Fibroblast of the aortic adventitia (primary cell): ENCODE measurements at places on chromosomes 4 and X.

GRCh38 chr4:150579551-150580234, 2.3 kb upstream of the MAB21L2 start:
- no peak for DNase-seq

DNA sequence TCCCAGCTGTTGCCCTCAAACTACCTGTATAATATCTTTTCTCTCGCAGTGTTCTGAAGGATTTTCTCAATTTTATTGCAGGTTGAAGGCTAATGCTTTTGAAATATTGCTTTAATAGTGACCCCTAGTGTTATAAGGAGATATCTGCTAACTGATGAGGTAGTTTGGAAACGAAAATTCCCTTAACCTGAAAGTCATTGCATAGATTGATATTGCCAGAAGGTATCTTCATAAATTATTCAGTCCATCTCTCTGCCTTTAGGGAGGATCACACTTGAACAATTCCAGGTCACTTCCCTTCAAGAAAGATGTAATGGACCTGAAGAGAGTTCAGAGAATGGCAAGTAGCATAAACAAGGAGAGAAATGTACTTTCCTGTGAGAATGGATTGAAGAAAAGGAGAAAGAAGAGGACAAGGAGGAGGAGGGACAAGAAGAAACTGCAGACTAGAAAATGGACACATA, 44.1 kb downstream of the TIGD4 start:
- DNase-seq: peak; percentile 42

DNA sequence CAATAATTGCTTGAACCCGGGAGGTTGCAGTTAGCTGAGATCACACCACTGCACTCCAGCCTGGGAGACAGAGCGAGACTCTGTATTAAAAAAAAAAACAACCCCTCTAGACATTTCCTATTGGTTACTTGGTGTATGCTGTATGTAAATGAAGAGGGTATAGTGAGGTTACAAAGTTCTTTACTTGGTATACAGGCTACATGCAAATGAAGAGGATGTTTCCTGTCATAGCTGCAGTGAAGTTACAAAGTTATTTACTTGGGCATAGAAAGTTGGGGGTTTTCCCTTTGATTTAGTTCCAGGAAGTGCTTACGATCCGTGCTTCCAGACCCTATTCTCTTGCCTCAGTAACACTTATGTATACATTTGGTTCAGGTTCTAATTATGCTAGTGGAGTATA, 38.4 kb upstream of the CLNK start:
- no peak for DNase-seq

DNA sequence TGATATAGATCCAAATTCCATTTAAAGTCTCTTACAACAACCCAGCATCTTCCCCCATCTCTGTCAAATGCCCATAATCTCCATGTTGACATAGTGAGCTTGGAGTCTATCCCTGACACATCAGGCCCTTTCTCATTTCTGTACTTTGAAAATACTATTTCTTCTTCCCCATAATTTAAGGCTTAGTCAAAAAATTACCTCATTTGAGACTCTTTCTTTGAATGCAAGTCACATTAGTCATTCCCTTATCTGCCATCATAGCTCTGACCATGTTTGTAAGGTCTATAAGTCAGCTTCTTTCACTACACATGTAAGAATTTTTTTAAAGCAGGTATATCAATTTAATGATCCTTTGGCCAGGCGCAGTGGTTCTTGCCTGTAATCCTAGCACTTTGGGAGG, 99.9 kb downstream of the DDX60 start:
- peak; percentile 76 for DNase-seq

- no peak for DNase-seq
Observed at GRCh38 chr4:2939383-2940243, 23.6 kb downstream of the NOP14 start.

DNA sequence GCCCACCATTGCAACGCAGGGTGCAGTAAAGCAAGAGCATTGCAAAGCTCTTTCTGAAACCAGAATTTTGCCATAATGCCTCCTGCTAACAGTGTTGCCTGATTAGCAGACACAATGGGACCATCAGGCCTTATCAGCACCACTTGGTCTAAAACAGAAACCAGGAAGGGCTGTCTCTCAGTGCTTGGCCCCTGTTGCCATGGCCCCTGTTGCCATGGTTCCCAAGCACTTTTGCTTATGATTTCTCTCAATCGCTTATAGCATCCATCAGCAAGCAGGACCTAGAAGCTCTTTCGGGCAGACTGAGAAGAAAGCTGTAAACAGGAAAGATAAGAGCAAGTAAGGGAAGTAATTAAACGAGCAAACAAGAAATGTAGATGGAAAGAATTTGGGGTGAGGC, 36.8 kb downstream of the RTL5 start:
- DNase-seq: peak; percentile 37

GRCh38 chrX:133921764-133922389, 63.5 kb downstream of the GPC3 start:
- DNase-seq: peak; percentile 1

GRCh38 chr4:146842876-146843275, 102.8 kb downstream of the TTC29 start:
- DNase-seq: no peak

DNA sequence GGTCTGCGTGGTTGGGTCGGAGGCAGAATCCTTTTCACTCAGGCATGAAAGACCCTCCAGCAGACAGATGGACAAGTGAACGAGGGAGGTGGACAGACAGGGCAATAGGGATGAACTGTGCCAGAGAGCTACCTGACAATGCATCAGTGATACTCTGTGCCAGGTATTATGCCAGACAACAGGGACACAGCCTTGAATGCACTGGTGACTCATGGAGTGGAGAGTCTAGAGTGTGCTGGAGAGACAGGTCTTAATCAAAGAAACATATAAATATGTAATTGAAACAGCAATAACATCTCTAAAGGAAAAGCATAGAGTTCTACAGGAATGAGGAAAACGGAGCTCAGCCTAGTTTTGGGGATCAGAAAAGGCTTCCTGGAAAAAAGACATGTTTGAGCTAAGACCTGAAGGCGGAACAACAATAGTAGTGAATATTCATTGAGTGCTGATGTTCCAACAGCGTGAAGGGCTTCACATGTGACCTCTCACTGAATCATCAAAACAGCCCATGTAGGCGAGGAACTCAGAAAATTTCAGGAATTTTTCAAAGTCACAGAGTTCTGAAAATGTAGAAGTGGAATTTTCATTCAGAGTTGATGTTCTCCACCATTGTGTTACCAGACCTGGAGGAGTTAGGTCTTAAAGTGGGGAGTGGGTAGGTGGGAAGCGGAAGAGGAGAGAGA, 20.0 kb upstream of the FGFBP2 start:
- no peak for DNase-seq

- no peak for DNase-seq
Observed at GRCh38 chrX:37716602-37717001, 31.0 kb downstream of the XK start.

GRCh38 chr4:73704314-73705055, 35.9 kb upstream of the CXCL8 start:
- DNase-seq: peak; percentile 100

DNA sequence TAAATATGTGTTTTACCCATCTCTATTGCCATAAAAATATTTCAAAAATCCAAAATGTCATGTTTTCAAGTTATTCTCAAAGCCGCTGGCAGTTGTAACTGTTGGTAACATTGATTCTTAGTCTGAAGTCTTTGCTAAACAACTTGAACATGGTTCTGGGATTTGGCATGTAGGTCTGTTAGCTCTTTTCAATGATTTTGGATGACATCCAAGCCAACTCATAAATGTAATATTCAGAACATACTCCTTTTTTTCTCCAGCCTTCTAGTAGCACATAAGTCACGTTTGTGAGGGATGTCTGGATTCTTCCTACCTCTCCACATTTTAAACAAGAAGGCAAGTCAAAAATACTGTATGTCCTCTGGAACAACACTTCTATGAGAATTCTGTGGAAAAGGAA, 305.3 kb downstream of the PRR32 start:
- DNase-seq: no peak

DNA sequence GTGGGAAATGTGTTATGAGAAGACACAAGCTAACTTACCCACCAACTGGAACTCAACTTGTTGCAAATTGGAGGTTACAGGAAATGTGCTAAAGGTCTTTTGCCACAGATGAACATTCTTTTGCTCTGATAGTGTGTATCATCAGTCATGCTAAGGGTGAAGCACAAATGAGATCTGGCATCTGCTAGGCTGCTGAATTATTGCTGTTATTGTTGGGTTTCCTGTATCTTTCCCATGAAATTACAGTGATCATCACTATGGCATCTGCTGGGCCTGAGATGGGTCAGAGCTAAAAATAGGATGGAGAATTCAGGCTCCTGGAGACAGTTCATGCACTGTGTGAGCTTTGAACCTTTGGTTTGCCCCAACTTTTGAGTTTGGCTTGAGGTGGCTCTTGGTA, 124.5 kb downstream of the NPNT start:
- no peak for DNase-seq

DNA sequence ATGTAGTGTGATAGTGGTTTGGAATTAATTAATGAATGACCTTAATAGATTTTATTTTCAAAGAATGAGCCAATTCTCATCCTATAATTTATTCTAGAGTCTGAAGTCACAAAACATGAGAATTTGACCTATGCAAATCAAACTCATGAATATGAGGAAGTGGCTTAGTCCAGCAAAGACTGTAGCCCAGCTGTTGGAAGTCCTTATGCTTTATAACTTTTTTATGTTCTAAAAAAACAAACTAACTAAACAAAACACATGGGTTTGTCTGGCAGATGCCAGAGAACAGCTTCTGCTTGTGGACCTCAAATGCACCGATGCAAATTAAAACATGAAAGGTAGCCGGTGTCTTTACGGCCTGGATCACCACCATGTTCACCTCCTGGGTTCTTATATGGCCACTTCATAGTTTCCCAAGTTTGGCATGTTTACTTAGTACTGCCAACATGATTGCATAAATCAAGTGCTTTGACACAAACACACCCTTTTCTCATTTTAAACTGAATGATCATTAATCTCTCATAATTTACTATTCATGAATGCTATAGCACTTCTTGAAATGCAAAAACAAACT, 277.4 kb downstream of the PAPSS1 start:
- DNase-seq: no peak

GRCh38 chr4:79528241-79528706, 120.2 kb upstream of the GK2 start:
- DNase-seq: no peak

DNA sequence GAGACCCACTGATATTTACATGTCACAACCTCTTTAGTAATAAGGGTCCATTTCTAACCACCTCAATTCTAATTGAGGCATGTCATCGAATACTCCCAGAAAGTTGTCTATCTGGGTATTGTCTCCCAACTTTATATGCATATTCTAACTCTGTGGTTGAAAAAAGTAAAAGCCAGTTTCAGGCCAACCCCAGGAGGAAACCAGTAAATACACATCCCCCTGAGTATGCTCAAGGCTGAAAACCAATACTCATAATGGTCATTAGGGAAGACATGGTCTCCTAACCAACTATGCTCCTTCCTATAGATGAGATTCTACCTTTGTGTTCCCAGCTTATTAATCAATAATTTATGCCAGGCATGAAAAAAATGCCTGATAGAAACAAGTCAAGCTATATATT, 96.6 kb downstream of the SH3KBP1 start:
- DNase-seq: no peak

GRCh38 chr4:94757192-94758140, at the start of gene BMPR1B:
BMPR1B (plus strand) TSS chr4:94757955; CDS start chr4:95104425, 346,470 bp downstream.
- DNase-seq: peak; percentile 80

DNA sequence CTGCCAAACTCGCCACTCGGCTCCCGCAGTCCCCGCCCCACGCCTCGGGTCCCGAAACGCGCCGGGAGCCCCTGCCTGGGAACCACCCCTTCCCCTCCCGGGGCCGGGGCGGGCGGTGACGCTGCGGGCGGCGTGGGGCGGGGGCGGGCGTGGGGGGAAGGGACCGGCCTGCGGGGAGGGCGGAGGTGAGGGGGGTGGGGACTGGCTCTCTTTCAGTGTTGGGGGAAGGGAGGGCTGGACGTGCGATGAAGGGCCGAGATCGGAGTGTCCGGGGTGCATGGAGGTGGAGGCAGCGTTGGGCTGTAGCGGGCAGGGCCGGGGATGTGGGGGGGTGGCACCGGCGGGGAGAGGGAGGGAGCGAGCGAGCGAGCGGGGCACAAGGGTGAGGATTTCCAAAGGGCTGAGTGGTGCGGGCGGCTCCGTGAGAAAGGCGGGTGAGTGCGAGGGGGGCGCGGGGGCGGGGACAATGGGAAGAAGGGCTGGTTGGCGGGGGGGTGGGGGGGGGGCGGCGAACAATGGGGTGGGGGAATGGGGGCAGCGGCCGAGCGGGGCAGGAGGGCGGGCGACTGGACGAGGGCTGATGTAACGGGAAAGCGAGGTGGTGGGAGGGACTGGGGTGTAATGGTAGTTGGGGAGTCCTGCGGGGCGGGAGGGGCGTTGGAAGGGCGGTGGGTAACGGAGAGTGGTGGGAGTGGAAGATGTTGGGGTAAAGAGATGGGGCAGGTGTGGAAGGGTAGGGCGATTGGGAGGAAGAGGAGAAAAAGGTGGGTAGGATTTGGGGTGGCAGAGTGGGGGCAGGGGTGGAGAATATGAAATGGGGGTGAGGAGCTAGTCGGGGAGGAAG, 578 bp downstream of the DCUN1D4 start:
- DNase-seq: peak; percentile 66

GRCh38 chrX:111411557-111411956, 435 bp downstream of the DCX start:
- no peak for DNase-seq

GRCh38 chr4:88730811-88731210, 33.2 kb upstream of the NAP1L5 start:
- no peak for DNase-seq

- no peak for DNase-seq
Observed at GRCh38 chrX:150499240-150499639, 69.2 kb upstream of the MTM1 start.

GRCh38 chr4:156459584-156459983, 505.9 kb upstream of the CTSO start:
- no peak for DNase-seq

GRCh38 chrX:44908153-44908552, 35.2 kb downstream of the KDM6A start:
- peak; percentile 36 for DNase-seq

- peak; percentile 69 for DNase-seq
Observed at GRCh38 chr4:142372530-142373260, 473.4 kb downstream of the INPP4B start.

- DNase-seq: no peak
Observed at GRCh38 chr4:12458621-12459020, 1025.5 kb downstream of the RAB28 start.

DNA sequence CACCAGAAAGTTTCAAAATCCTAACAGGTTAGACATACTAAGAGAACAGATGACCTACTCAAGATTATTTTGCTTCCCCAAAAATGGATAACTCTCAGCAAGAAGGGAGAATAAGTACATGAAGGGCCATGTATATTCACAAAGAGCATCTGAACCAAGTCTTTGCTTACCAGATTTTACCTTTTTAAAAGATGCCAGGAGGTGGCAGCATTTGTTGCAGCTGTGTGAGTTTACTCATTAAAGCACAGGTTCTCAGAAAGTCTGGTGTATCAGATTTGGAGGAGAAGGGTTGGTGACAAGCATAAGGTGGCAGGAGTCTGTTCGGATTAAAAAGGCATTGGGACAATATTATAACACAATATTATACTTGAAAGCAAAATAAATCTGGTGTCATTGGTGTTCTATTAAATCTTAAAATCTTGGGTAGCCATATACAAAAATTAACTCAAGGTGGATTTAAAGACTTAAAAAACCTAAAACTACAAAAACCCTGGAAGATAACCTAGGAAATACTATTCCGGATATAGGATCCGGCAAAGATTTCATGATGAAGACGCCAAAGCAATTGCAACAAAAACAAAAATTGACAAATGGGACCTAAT, 51.3 kb upstream of the NFKB1 start:
- peak; percentile 76 for DNase-seq

- peak; percentile 62 for DNase-seq
Observed at GRCh38 chr4:65007841-65008439, 598.7 kb upstream of the TECRL start.

GRCh38 chrX:119427024-119427794, 28.1 kb downstream of the SLC25A43 start:
- DNase-seq: no peak
